ENCODE measurements at places on chromosomes 5 and 9.
A peak's percentile ranks its signal among the peaks of the same experiment; 100 is the strongest.

DNA sequence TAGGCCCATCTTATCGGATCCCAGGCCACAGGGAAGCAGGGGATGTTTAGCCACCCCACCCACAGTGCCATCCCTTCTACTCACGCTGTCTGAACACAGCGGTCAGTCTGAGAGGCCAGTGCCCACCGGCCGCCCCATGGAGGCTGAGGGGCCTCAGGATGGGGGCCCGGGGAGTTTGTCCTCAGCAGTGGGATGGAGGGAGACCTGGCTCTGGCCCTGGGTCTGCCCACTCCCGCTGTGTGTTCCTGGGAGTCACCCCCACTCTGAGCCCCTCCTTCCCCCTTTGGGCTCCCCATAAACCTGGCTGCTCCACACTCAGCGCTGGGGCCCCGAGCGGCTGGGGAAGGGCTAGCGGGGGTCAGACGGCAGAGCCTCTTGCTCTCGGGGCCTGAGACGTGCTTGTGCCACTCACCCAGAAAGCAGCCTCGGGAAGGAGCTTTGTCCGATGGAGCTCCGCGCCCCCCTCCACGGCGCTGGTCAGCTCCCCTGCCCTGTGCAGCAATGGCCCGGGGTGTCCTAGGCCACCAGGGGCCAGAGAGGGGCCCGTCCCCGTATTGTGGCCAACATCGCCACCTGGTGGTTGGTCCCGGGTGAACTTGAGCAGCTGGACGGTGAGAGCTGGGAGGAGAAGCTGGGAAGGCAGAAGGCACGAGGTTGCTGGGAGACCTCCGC is 10.9 kb upstream of the LAMC3 start:
- peak; percentile 62 for DNase-seq

DNA sequence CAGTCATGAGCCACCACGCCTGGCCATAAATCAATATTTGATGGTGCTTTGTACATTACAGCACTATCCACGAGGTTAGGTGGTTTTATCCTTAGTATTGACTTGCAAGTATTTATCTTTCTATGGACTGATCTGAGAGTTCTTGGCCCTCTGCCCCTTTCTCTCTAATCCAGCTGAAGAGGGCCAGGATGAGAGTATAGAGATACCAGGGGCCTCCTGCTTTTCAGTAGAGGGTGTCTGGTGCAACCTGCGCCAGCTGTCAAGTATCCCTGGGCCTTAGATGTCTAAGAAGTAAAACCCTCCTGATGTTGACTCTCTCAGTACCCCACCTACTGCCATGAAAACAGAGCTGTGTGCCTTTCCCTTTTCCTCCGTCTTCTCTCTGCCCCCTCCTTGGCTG is 153.4 kb downstream of the SLIT3 start:
- DNase-seq = no peak

DNA sequence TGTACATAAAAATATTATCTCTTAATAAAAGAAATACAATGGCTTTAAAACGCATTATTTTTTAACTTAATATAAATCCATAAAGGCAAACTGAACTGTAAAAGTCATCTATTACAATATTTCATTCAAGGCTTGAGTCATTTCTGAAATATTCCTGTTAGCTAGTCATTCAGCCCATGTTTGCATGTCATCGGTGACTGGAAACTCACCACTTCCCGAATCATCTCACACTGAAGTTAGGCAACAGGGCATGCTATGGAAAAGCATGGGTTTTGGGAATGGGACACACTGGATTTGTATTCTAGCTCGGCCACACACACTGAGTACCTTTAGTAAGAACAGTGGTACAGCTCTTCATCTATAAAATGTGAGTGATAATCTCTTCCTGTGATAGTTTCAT is 691.1 kb upstream of the C9orf72 start:
- DNase-seq = no peak

DNA sequence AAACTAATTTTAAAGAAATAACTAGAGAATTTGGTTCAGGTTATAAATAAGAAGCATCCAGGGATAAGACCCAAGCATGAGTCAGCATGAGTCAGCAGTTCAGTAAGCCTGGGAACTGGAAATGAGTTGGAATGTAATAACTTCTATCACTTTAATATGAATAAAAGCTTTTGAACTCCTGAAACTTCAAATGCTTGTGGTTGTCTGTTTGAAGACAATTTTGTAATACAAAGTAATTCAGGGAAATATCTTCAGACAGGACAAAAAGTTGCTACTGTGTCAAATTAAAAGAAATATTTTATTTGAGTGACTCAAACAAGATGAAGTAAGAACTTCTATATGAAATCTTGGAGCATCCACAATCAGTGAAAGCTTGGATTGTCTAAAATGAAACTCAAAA is 331.2 kb upstream of the DAB2 start:
- no peak for DNase-seq

- DNase-seq = no peak
Measured at GRCh38 chr5:78778538-78778937, 130.0 kb upstream of the LHFPL2 start.

DNA sequence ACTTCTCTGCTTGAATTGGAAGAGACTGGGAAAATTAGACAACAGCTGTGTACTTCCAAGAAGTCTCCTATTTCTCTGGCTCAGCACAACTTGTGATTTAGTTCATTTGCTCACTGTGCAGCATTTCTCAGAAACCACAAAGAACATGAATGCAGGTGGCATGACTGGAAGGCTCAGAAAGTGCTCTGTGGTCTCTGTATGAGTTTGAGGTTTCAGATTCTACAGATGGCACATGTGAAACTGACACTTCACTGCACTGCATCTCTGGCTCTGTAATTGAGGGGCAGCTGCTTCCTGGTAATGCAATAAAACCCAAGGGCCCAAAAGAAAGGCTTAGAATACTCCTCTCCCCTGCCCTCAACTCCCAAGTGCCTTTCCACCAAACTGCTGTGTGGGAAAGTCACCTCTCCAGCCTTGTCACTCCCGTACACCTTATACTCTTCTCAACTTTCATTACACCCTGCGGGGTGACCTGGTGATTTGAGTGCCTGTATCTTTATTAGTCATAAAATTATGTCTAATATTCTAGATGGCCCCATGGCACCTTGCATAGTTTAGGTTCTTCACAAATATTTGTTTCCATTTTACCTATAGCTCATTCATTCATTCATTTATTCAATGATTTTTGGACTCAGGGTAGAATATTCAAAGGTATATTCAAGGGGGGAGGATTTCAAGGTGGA is 82.5 kb downstream of the ESM1 start:
- no peak for DNase-seq

DNA sequence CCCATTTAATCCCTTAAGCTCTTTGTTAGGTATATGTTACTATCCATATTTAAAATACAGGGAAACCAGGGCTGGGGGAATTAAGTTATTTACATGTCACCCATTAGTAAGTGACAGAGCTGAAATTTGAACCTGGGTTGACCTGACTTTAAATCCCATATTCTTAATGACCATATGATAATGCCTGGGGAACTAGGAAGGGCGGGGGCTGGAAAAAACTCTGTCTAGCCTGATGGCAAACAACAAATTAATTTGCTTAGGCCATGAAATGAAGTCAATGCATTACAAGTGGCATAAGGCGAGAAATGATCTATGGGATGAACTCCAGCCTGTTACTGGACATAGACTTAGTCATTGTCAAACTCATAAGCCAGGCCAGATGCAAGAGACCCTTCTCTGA is 325.7 kb upstream of the WWC1 start:
- DNase-seq = no peak

DNA sequence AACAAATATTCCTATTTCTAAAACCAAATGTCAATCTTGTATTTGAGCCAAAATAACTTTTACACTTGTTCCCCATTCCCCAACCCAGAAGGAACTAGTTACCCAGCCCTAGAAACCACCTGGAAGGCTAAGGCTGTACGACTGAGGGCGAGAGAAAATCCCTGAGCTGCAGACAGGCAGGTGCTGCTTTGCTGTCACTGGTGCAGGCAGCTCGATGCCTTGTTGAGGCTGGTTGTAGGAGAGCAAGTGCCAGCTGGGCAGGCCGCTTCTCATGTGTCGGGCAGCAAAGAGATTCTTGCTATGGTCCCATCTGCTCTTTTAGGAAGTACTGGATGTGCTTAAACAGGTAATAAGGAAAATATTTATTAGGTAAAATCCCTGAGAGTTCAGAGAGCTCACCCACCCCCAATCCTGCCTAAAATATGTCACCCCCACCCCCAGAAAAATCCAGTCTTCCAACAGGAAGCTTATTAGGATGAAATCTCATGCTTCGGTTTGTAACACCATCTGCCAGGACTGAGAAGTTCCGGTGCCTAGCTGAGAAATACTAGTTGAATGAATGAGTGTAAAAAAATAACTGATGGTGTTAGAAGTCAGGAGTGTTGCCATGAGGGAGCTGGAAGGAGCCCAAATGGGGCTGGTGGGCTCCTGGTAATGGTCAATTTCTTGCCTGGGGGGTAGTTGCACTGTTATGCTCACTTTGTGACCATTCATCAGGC is 91.1 kb upstream of the DMRT1 start:
- no peak for DNase-seq

All from NCI-H774 (cell line).